LHCN-M2 (cell line): ENCODE measurements at places on chromosomes 5 and 9. TPM values are rescaled to one million over a fixed set of nuclear protein-coding genes. Genes with fewer than 3 reads are reported as not detected.

- DNase-seq: no peak
Observed at GRCh38 chr5:180563994-180564393, 27.3 kb downstream of the SCGB3A1 start.

GRCh38 chr9:112112519-112112918 is 62.6 kb downstream of the SUSD1 start:
- peak; percentile 97 for DNase-seq

DNA sequence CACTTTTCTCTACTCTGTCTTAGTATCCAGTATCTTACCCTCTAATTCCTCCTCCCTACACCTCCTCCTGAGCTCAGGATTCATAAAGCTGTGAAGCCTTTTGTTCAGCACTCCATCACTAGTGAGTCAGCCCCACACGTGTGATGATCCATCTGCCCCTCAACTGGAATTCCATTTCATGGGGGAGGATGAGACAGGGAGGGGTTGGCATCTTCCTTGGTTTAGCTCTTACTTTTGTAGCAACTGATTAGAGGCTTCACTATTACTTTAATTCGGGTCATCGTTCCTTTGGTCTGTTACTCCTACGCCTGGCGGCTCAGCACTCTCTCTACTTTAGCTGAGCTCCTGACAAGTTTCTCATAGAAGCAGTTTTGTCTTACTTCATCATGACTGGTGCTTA is 11.8 kb downstream of the BTNL8 start:
- DNase-seq: peak; percentile 43

Gene TMEM171
- 62.6 and 65.9 TPM in 2 replicates for total RNA-seq

Gene SURF2
- total RNA-seq: 25.3 and 29.6 TPM in 2 replicates

DNA sequence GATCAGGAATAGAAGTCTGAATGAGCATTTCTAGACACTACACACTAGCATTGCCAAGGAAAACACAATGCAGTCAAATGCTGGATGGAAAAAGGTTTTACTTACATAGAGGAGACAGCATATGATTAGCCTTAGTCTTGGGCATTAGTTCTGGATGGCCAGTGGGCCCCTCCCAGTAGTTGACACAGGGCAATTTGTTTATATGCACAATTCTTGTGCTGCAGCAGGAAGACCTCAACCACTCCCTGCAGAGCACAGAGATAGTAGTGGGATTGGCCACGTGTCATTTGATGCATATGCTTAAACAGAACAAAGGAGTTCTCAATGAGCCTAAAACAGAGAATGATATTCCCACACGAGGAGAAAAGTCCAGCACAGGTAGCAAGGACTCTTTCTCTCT is 1496.2 kb upstream of the CDH6 start:
- DNase-seq: no peak

Gene FCN2
- total RNA-seq: not detected in 2 replicates

Gene TENT4A
- 13.2 and 14.6 TPM in 2 replicates for total RNA-seq

Gene STXBP1
- total RNA-seq: 40.4 and 98.0 TPM in 2 replicates

Gene MIER3
- 15.3 and 19.6 TPM in 2 replicates for total RNA-seq

DNA sequence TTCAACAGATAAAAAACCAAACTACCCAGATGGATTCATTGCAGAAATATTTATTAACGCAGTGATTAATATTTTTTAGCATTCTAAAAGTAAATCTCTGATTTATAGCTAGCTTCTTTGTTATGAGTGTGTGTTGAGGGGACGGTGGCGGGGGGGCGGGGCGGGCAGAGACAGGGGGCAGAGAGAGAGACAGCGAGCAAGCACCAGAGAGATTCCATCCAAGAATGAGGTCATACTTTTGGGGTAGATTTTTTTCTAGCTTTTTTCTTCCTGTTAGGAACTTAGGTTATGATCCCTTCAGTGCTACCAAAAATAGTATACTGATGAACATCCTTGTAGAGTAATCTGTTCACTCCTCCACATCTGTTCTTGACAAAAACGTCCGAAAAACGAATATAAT is 500 bp upstream of the ZNF883 start:
- DNase-seq: no peak

GRCh38 chr9:111039231-111039906 is 1.1 kb upstream of the LPAR1 start:
- DNase-seq: no peak

DNA sequence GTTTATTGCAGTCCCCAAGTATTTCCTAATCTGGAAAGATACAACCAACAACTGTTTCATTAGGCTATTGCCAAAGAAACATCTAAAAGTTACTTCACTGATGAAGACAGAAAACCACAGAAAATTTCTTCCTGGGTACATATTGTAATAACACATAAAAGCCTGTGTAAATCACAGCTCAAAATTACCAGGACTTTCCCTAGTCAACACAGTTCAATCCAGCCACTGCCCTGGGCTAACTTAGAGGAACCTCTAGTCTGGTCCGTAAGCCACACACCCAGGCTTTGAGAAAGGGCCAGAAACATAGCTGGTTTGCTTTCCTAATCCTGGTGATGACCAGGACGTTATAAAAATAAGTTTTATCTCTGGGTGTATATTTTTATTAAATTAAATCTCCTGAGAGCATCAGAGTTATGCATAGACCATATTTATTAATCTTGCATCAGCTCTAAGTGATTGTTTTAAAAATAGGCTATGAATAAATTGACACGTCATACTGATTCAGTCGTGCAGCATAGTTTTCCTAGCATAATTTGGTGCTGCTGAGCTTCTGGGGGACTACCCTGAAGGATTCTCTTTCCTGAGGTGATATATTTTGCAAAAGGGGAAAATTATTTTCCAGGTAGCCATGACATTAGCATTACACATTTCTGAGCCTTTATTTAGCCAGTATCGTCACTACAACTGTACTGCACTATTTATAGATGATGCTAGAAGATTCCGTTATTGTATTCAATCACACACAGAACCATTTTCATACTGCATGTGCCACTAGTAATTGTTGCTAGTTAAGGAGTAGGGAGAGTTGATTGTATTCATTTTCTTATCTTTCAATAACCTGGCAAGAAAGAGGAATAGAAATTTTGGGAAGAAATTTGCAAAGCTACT is 12.6 kb upstream of the MUSK start:
- peak; percentile 89 for DNase-seq

- DNase-seq: no peak
Observed at GRCh38 chr5:6427694-6428093, 21.0 kb upstream of the UBE2QL1 start.

DNA sequence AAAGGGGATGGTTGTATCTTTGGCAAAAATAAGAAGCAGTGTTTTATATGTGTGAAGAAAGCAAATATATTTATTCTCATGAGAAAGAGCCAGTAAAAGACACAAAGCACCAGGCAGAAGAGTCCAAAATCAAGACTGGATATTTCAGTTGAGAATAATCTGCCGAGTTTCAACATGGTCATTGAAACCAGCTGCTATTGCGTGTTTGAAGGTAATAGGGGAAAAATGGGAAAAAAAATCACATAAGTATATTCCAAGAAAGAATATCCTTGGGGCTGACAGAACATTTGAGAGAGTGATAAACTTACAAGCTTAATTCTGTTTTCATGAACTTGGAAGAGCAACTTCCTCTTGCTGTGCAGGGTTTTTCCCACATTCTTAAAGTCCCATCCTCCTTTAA is 79.9 kb downstream of the ISOC1 start:
- no peak for DNase-seq

DNA sequence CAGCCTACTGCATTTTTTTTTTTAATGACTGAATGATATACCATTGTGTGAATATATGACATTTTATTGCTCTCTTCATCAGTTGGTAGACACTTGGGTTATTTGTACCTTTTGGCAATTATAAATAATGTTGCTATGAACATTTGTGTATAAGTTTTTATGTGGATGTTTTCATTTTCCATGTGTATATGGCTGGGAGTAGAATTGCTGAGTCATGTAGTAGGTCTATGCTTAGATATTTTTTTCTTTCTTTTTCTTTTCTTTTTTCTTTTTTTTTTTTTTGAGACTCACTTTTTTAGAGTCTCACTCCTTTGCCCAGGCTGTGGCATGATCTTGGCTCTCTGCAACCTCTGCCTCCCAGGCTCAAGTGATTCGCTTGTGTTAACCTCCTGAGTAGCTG is 32.9 kb upstream of the FAM120AOS start:
- no peak for DNase-seq

Gene C1QTNF2
- total RNA-seq: 2.4 and 2.5 TPM in 2 replicates

Gene IL13
- not detected in 2 replicates for total RNA-seq

- no peak for DNase-seq
Observed at GRCh38 chr9:4741365-4742089, 525 bp upstream of the AK3 start.

Gene SLIT3
- total RNA-seq: under 0.01 and 0.71 TPM in 2 replicates

DNA sequence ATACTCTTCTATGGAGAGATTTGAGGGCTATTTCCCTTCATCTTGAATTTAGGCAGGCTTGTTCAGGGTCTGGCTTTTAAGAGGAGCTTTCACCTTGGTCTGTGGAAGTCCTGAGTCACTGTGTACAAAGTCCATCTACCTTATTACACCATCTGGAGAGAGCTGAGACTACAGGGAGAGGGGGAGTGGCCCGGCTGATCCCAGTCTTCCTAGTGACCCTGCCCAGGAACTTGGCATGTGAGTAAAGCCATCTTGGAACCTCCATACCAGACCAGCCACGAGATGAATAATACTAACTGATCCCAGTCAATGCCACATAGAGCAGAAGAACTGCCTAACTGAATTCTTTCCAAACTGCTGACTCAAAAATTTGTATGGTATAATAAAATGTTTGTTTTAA is 8.4 kb upstream of the IL6ST start:
- DNase-seq: peak; percentile 53

GRCh38 chr5:100590867-100591266 is 55.7 kb downstream of the FAM174A start:
- DNase-seq: no peak

GRCh38 chr9:109212768-109213167 is 45.7 kb upstream of the FRRS1L start:
- DNase-seq: no peak

Gene ALDH7A1
- 29.2 and 36.3 TPM in 2 replicates for total RNA-seq

DNA sequence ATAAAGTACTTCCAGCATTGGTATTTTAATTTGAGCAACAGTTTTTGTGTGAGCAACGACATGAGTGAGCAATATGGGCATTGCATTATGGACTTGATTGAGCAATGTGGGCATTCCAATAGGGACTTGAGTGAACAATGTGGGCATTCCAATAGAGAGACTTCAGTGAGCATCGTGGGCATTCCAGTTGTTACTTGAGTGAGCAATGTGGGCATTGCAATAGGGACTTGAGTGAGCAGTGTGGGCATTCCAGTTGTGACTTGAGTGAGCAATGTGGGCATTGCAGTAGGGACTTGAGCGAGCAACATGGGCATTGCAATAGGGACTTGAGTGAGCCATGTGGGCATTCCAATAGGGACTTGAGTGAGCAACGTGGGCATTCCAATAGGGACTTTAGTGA is 52.2 kb downstream of the ZCCHC7 start:
- DNase-seq: no peak

DNA sequence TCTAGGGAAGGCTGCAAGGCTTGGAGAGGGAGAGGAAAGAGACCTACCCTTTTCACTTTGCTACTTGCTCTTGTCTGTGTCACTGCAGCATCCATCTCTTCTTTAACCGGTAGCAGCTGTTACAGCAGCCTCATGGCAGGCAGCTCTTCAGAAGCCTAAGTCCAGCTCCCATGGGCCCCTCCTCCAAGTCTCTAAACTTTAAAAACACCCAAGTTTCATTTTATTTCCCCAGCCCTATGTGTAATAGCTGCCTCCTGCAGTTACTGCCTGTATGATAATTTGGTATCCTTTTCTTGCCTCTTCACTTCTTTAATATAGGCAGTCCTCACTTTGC is 313.1 kb upstream of the PIK3R1 start:
- DNase-seq: peak; percentile 5

DNA sequence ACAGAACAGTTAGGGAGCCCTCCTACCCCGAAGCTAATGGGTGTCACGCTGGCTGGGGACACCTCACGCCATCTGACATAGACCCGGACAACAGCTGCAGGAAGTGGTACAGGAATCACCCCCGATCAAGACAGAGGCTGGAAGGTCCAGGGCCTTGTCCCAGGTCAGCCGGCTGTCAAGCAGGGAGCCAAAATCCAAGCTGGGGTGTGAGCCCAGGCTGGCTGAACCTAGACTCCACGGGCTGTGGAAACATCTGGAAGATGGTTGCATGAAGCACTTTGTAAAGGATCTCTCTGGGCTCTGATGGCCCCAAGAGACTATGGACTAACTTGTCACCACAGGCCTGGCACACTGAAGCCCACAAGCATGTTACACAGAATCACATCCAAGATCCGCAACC is 68.9 kb upstream of the STXBP1 start:
- peak; percentile 64 for DNase-seq
